ENCODE measurements at places on chromosomes 16 and 17. TPM values are rescaled to one million over a fixed set of nuclear protein-coding genes. Genes with fewer than 3 reads are reported as not detected.

Gene MPP2
- total RNA-seq: 4.0 TPM

Gene P2RX5
- 0.45 TPM for total RNA-seq

GRCh38 chr16:5015351-5015750, 18.4 kb downstream of the NAGPA start:
- H3K27ac ChIP-seq: no peak overlapping the region
- no peak overlapping the region for H3K4me3 ChIP-seq
- H3K4me1 ChIP-seq: no peaks in the 10 kb centered on the region
- no peaks in the 10 kb centered on the region for H3K36me3 ChIP-seq

DNA sequence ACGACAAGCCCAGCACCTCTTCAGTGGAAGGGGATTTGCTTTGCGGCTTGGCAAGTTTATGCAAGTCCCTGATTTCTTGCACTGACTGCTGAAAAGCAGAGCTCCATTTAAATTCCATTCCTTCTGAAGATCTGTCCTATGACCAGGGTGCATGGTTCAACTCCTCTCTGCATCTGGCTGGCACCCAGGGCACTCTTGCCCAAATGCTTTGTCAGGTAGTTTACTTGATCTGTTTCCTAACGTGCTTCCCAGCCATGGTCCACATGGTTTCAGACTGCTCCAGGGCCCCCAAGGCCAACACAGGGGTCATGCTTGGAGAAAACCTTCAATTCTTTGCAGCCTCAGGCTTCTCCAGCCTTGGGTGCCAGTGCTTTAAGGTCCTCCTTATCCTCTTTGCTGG, 11.2 kb upstream of the HP start:
- H3K36me3 ChIP-seq: no peaks in the 10 kb centered on the region
- no peaks in the 10 kb centered on the region for H3K27me3 ChIP-seq
- no peak overlapping the region for H3K27ac ChIP-seq
- H3K4me1 ChIP-seq: no peaks in the 10 kb centered on the region
- H3K4me3 ChIP-seq: no peak overlapping the region

Gene ALOX15B
- total RNA-seq: 0.17 TPM

Gene PRSS33
- not detected for total RNA-seq

- no peaks in the 10 kb centered on the region for H3K27me3 ChIP-seq
- no peak overlapping the region for H3K27ac ChIP-seq
- DNase-seq: no peak
- no peak overlapping the region for H3K4me3 ChIP-seq
Observed at GRCh38 chr16:72743011-72743761, 304.7 kb downstream of the ZFHX3 start.

GRCh38 chr17:17172001-17172939, 33.9 kb downstream of the PLD6 start:
- no peaks in the 10 kb centered on the region for H3K27me3 ChIP-seq
- H3K4me1 ChIP-seq: no peaks in the 10 kb centered on the region
- no peak for DNase-seq
- peaks cover 57% of the 10 kb centered on the region for H3K36me3 ChIP-seq

Gene CDK3
- total RNA-seq: 10.0 TPM

DNA sequence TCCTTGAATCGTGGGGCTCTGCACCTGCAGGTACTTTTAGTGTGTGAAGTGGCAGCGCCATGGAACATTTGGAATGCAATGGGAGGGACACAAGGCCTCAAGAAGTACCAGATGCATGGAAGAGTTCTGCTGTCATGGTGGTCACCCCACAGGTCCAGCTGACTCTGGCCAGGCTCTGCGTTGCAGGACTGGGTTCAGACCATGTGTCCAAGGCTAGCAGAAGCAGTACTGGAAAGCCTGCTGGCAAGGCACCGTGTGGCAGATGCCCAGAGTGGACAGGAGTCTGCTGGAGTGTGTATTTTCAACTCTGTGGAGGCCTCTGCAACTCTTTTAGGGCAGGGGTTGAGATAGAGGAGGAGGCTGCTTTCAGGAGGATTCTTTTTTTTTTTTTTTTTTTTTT, 2.1 kb downstream of the PIPOX start:
- DNase-seq: no peak
- H3K4me1 ChIP-seq: peaks cover 49% of the 10 kb centered on the region
- no peak overlapping the region for H3K4me3 ChIP-seq
- H3K27ac ChIP-seq: no peak overlapping the region

Gene UNC13D
- 0.37 TPM for total RNA-seq

Gene MT1M
- not detected for total RNA-seq

DNA sequence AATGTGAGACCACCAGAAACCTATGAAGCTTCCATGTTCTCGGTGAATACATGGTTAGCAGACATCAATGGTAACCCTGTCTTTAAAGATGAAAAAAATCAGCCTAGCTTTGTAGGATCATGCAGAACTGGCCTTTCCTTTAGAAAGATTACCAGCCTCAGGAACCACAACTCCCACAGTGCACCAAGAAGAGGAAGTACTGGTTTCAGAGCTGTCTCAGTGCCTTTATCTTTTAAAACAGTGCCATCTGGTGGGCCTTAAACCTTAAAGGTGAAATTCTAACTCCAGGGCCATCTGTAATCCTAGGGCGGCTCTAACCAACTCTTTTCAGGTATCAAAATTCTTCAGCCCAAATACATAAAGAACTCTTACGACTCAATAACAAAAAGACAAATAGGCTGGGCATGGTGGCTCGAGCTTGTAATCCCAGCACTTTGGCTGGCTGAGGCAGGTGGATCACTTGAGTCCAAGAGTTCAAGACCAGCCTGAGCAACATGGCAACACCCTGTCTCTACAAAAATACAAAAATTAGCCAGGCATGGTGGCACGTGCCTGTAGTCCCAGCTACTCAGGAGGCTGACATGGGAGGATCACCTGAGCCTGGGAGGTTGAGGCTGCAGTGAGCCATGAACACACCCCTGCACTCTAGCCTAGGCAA, 5.4 kb downstream of the ATPAF2 start:
- no peaks in the 10 kb centered on the region for H3K36me3 ChIP-seq
- peak; percentile 91 for DNase-seq
- H3K4me3 ChIP-seq: no peak overlapping the region
- H3K27ac ChIP-seq: no peak overlapping the region

Gene ADGRG3
- not detected for total RNA-seq

DNA sequence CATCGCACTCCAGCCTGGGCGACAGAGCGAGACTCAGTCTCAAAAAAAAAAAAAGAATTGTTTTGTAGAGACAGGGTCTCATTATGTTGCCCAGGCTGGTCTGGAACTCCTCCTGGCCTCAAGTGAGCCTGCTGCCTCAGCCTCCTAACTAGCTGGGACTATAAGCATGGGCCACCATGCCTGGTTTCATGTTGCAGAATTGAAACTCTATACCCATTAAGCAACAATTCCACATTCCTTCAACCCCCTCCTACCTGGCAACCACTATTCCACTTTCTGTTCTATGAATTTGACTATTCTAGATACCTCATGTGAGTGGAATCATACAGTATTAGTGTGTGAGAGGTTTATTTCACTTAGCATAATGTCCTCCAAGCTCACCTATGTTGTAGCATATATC, 24.5 kb downstream of the RNF135 start:
- no peaks in the 10 kb centered on the region for H3K4me1 ChIP-seq
- no peaks in the 10 kb centered on the region for H3K36me3 ChIP-seq
- DNase-seq: no peak
- H3K27ac ChIP-seq: no peak overlapping the region
- no peak overlapping the region for H3K4me3 ChIP-seq

- H3K36me3 ChIP-seq: no peaks in the 10 kb centered on the region
- H3K4me1 ChIP-seq: no peaks in the 10 kb centered on the region
- no peak overlapping the region for H3K27ac ChIP-seq
- no peak overlapping the region for H3K4me3 ChIP-seq
- peaks cover 6% of the 10 kb centered on the region for H3K27me3 ChIP-seq
Observed at GRCh38 chr16:73730481-73731090, 566.0 kb upstream of the PSMD7 start.

DNA sequence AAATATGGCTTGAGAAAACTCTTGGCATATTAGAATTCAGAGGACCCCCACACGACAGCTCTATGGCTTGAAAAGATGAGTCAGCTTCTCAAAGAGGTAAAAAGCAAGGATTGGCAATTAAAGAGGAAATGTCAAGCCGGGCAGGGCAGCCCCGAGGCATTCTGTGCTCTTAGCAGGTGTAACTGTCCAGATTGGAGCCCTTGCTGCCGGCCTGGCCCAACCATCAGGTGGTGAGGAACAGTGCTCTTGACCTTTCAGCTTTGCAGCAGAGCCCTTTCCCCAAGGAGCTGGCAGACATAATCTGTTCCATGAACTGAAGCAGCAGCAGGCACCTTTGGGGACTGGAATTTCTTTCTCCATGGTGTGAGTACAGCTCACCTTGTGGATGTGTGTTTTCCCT, 287.8 kb downstream of the UTP18 start:
- peaks cover 4% of the 10 kb centered on the region for H3K4me1 ChIP-seq
- H3K27me3 ChIP-seq: no peaks in the 10 kb centered on the region
- no peaks in the 10 kb centered on the region for H3K36me3 ChIP-seq
- DNase-seq: no peak
- H3K27ac ChIP-seq: no peak overlapping the region

GRCh38 chr17:14553847-14554246, 253.0 kb downstream of the HS3ST3B1 start:
- DNase-seq: no peak
- no peak overlapping the region for H3K27ac ChIP-seq
- no peaks in the 10 kb centered on the region for H3K4me1 ChIP-seq

GRCh38 chr16:76502063-76502462, 224.9 kb downstream of the CNTNAP4 start:
- H3K36me3 ChIP-seq: no peaks in the 10 kb centered on the region
- H3K4me1 ChIP-seq: no peaks in the 10 kb centered on the region
- H3K27ac ChIP-seq: no peak overlapping the region
- DNase-seq: no peak
- no peak overlapping the region for H3K4me3 ChIP-seq

GRCh38 chr16:3465911-3466584, 22.6 kb downstream of the NAA60 start:
- no peak overlapping the region for H3K27ac ChIP-seq
- no peak for DNase-seq
- H3K4me3 ChIP-seq: no peak overlapping the region
- no peaks in the 10 kb centered on the region for H3K36me3 ChIP-seq
- no peaks in the 10 kb centered on the region for H3K27me3 ChIP-seq

Gene C17orf100
- total RNA-seq: 3.3 TPM

DNA sequence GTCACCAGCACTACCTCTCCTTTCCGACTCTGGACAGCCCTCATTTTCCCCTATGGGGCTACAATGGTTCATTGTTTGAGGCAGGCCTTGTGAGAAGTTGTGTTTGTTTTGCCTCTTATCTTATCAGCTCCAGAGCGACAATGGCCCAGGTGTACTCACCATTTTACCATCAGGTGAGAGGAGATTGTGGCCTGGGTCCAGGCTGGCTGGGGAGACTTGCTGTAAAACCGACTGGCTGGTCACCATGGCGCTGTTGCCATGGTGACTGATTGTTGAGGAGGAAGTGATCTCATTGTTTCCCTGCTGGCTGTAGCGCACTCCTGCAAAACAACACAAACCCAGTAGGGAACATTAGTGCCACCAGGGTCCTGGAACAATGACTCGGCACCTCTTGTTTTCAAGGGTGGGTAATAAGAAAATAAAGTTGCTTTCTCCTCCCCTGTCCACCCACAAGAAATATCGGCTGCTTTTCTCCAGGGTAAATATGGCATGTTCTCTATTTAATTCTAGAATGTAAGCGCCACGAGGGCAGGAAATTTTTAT, 34.4 kb downstream of the HNF1B start:
- H3K4me1 ChIP-seq: no peaks in the 10 kb centered on the region
- H3K27me3 ChIP-seq: no peaks in the 10 kb centered on the region
- DNase-seq: peak; percentile 48
- H3K36me3 ChIP-seq: no peaks in the 10 kb centered on the region
- H3K4me3 ChIP-seq: no peak overlapping the region

Gene ASPSCR1
- total RNA-seq: 52.2 TPM

GRCh38 chr17:43354371-43354770, 44.4 kb upstream of the ARL4D start:
- no peak overlapping the region for H3K4me3 ChIP-seq
- no peaks in the 10 kb centered on the region for H3K27me3 ChIP-seq
- no peak overlapping the region for H3K27ac ChIP-seq

GRCh38 chr16:12927591-12927990, 26.2 kb downstream of the SHISA9 start:
- no peaks in the 10 kb centered on the region for H3K27me3 ChIP-seq
- no peak overlapping the region for H3K4me3 ChIP-seq
- no peak for DNase-seq

Gene IL17C
- not detected for total RNA-seq

Gene GP1BA
- not detected for total RNA-seq

DNA sequence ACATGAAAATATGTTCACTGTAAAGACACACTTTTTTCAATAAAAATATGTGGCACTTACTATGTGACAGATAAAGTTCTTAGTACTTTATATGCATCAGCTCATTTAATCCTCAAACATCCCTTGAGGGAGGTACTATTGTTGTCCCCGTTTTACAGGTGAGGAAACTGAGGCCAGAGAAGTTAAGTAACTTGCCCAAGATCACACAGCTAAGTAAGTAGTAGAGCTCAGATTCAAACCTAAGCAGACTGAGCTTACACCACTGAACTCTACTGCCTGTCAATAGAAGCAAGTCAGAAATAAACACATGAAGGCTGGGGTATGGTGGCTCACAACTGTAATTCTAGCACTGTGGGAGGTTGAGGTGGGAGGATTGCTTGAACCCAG, 13.9 kb downstream of the CDH3 start:
- H3K27ac ChIP-seq: no peak overlapping the region
- H3K27me3 ChIP-seq: no peaks in the 10 kb centered on the region

GRCh38 chr16:78275420-78275819, 176.0 kb downstream of the WWOX start:
- H3K4me1 ChIP-seq: no peaks in the 10 kb centered on the region
- H3K4me3 ChIP-seq: no peak overlapping the region
- DNase-seq: no peak
- no peak overlapping the region for H3K27ac ChIP-seq
- no peaks in the 10 kb centered on the region for H3K27me3 ChIP-seq

GRCh38 chr16:57167953-57168352, 17.9 kb downstream of the PSME3IP1 start:
- H3K4me3 ChIP-seq: no peak overlapping the region
- H3K36me3 ChIP-seq: peaks cover 70% of the 10 kb centered on the region
- H3K27ac ChIP-seq: no peak overlapping the region
- H3K4me1 ChIP-seq: peaks cover 15% of the 10 kb centered on the region
- no peaks in the 10 kb centered on the region for H3K27me3 ChIP-seq

DNA sequence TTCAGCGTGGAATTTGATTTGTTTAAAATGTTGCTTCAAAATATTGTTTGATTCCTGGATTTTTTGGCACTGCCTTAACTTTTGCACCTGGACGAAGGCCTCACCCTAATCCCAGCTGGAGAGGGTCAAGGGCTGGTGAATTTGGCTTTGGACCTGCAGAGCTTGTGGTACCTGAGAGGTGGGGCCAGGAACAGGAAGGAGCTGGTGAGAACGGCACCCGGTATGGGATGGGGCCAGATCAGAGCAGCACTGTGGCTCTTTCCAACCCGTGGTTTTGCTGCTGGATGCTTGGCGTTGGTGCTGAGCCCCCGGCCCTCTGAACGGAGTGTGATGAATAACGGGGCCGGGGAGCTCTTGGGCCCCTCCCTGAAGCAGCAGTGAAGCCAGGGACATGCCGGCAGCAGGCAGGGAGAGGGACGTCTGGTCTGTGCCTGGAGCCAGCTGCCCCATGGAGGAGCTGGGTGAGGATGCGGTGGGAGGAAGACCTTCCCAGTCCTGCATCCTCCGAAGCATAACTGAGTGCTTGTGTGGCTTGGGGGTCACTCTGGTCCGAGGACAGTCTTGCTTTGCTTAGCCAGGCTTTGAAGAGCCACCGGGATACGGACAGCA, 275.4 kb downstream of the SEC14L1 start:
- H3K4me3 ChIP-seq: no peak overlapping the region
- no peak for DNase-seq
- no peaks in the 10 kb centered on the region for H3K36me3 ChIP-seq
- H3K4me1 ChIP-seq: peaks cover 24% of the 10 kb centered on the region

All from A673 (cell line).